ENCODE measurements at places on chromosomes 12 and 14.

DNA sequence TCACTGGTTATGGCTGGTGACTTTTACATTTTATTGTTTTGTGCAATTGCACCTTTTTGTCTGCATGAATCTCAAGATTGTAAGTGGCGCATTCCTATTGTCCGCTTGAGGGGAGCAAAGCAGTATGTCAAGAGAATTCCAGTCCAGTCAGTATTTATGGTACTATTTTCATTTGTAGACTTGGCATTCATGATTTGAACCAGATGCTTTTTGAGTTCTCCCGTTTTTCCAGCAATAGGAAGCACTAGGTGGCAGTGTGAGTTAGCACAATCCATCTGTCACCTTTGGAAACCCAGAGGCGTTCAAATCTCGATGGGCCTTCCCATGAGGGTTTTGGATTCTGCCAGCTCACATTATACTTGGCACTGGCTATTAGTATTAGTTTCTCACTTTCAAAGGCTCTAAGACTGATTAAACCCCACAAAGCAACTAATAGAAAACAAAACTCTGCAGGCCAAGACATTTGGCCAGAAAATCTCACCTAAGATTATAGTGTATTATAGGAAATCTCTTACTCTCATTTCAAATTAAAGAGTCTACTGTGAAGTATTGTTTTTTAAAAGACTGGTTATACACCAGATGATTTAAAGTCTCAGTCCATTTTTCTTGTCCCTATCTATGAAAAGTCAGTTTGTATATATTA, 2.2 kb downstream of the DACT1 start:
- DNase-seq: peak; percentile 68

- no peak for DNase-seq
Observed at GRCh38 chr12:24922090-24922489, 26.8 kb downstream of the BCAT1 start.

DNA sequence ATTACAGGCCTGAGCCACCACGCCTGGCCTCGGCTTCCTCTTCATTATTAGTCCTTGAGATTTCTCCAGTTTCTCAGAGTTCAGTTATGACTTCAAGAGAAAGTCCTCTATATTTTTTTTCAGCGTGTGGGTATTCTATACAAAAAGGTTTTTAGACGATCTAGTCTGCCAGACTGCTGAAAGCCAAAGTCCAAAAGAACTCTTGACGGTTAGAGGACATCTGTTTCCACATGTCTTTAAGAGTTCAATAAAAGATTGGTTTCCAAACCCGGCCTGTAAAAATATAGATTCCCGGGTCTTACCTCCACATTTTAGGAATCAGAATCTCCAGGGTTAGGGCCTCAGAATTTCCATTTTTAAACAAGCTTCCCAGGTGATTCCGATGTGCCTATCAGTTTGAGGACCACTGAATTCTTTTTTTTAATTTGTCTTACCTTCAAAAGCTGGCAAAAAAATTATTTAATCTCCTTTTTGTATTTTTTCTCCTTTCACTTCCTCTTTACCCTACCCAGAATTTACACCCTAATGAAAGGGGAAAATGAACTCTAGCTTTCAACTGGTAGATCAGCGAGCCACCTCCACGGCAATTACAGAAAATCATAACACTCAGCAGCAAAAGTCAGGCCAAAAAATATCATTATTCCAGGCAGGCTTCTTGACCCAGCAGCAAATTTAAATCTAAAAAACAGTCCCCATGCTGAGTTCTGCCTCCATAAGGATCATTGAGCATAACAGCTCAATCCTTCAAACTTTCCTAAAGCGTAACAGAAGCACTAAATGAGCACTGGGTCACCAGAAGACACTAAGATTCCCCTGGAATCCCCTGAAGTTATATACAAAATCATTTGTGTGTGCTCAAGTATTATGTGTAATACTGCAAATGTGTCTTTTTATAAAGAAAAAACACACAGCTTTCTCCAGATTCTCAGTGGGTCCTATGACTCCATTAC, 8.7 kb downstream of the NT5DC3 start:
- DNase-seq: no peak

DNA sequence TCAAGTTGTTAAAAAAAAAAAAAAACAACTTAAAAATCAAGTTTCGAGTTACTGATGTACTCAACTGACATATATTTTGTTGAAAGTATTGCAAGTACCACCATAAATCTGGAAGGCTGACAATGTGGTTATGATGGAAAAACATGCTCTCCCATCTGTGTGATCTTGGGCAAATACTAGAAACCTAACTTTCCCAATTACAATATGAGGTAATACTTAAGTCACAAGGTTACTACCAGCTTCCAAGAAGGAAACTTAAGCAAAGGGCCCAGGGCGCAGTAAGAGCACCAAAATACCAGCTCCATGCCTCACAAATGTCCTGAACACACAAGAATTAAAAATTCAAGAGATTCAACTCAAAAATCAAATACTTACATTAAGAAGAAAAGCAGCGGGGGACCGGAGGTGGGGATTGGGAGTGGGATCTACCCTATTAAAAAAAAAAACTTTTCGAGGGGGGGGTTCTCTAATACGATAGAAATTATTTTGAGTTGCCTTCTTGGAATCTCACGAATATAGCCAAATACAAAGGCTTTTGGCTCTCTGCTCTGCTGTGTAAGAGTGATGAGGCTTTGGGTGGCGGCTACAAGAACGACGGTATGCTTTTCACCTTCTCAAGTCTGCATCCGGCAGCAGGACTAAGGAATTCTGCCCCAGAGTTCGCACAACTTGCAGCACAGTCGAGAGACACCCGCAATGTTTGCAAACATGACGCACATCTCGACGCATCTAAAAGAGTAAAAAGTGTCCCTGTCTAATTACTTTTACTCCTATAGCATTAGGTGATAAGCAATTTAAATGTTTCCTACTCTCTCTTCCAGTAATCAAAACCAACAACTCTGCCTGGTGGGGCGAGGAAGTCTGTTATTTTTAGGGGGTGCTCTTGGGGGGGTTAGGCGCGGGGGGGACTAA, 1.1 kb downstream of the SAV1 start:
- DNase-seq: peak; percentile 51

DNA sequence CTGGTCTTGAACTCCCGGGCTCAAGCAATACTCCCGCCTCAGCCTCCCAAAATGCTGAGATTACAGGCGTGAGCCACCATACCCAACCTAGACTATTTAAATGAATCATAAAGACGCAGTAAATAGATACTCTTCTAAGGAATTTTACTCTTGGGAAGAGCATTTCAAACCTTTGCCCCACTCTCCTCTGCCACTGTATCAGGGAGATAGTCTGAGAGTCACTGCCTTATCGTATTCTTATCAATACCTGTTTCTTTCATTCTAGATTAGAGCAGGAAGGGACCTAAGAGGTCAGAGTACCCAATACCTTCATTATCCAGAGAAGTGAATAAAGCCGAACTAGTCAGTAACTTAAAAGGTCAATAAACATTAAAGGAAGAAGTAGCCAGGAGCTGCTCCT, 15.8 kb downstream of the GXYLT1 start:
- no peak for DNase-seq

DNA sequence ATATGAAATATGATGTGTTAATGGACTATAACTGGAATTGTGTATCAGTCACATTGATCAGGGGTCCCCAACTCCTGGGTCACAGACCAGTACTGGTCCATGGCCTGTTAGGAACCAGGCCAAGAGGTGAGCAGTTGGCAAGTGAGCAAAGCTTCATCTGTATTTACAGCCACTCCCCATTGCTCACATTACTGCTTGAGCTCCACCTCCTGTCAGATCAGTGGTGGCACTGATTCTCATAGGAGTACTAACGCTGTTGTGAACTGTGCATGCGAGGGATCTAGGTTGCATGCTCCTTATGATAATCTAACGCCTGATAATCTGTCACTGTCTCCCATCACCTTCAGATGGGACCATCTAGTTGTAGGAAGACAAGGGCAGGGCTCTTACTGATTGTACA, 72.3 kb downstream of the CDK17 start:
- no peak for DNase-seq

DNA sequence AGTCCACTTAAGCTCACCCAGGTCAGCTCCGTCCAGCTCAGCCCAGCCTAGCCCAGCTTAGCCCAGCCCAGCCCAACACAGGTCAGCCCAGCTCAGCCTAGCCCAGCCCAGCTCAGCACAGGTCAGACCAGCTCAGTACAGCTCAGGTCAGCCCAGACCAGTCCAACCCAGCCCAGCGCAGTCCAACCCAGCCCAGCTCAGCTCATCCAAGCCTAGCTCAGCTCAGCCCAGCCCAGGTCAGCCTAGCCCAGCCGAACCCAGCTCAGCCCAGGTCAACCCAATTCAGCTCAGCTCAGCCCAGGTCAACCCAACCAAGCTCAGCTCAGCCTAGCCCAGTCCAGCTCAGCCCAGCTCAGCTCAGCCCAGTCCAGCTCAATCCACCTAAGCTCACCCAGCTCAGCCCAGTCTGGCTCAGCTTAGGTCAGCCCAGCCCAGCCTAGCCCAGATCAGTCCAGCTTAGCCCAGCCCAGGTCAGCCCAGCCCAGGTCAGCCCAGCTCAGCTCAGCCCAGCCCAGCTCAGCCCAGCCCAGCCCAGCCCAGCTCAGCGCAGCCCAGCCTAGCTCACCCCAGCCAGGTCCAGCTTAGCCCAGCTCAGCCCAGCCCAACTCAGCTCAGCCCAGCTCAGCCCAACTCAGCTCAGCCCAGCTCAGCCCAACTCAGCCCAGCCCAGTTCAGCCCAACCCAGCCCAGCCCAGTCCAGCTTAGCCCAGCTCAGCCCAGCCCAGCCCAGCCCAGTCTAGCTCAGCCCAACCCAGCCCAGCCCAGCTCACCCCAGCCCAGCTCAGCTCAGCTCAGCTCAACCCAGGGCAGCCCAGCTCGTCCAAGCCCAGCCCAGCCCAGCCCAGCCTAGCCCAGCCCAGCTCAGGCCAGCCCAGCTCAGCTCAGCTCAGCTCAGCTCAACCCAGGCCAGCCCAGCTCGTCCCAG, 184.0 kb downstream of the TMEM121 start:
- no peak for DNase-seq

All from retina (tissue), 1 donor.